Erythroblast (primary cell): ENCODE measurements at places on chromosomes 12 and 14.

- no peak for DNase-seq
These were observed 3.6 kb downstream of the LARP4 start for GRCh38 chr12:50404307-50404706.

GRCh38 chr12:4241592-4241991 is 32.0 kb upstream of the CCND2 start:
- no peak for DNase-seq

GRCh38 chr12:43973385-43973784 is 137.5 kb downstream of the TMEM117 start:
- no peak for DNase-seq

DNA sequence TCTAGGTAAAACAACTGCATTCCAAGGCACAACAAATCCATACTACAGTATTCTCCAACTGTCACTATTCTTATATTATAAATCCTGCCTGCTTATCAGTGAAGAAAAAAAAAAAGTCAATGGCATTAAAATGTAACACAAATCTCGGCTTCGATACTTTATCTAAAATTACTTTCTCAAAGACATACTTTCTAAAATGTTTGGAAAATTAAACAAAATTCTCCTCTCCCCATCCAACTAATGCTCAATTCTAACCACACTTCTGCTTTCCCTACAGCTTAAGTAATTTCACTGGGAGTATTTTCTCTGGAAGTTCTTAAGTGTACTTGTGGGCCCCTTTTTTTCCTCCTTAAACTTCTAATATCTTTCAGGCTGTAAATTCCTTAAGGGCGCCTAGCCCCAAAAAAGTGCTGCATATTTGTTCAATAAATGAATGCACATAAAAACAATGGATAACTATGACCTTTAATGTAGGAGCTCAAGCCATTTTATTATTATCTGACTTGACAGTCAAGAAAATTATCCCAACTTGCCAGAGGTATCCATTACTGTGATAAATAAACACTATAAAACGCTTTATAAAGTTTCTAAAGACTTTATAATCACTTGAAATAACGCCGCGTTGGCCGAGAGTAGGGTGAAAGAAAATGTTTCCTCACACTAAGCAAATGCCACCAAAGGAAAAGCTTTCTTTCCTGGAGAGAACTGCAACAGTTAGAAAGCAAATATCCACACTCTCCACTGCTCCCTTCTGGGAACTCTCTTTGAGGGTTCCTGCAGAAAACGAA is 977 bp downstream of the HEATR5A start:
- peak; percentile 36 for DNase-seq

DNA sequence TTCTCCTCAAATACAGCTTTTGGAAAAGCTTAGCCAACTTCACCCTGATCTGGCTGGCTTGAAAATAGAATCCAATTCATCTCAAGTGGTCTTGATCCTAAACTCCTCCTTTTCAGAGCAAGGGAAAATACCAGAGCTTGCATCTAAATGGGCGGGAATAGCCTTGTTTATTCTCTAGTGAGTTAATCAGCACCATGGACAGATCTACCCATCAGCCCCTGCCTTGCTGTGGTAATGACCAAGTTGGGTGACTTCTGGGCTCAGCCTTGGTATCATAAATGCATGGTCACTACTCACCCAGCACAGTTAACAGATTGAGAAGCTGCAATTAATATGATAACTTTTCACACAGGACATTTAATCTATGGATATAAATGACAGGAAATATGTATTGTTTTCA is 196.6 kb downstream of the GLT1D1 start:
- peak; percentile 1 for DNase-seq

GRCh38 chr14:102580550-102581110 is 11.8 kb upstream of the RCOR1 start:
- no peak for DNase-seq

GRCh38 chr14:30949651-30950050 is 75.3 kb downstream of the COCH start:
- no peak for DNase-seq

DNA sequence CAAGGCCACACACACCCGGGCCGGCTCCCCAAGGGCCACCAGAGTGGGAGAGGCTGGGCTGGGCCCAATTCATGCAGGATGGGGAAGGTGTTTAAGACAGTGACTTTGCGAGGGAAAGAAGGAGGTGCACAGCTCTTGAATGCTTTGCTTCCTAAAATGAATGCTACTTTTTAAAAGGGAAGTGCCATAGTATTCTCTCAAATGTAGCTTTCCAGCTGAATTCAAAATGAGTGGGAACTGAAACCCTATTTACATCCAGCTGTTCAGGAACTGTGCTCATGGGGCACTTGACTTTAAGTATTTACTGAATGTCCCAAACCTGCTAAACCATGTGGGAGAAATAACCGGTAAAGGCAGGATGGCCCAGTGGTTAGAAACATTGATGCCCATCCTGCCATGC is 7.6 kb downstream of the ITPK1 start:
- DNase-seq: no peak
